ENCODE measurements at places on chromosomes 6 and 20. TPM values are rescaled to one million over a fixed set of nuclear protein-coding genes. Genes with fewer than 3 reads are reported as not detected.

The ZSCAN16 gene
- 10.7 TPM for total RNA-seq

The POLR1H gene
- total RNA-seq = 49.2 TPM

The ID1 gene
- 66.0 TPM for total RNA-seq

The BPIFA1 gene
- total RNA-seq = not detected

The LCA5 gene
- total RNA-seq = 5.8 TPM

The SLC22A2 gene
- total RNA-seq = not detected

The ENPP3 gene
- total RNA-seq = under 0.01 TPM

The MYT1 gene
- not detected for total RNA-seq

The C6orf52 gene
- total RNA-seq = 1.1 TPM

The SDC4 gene
- 23.4 TPM for total RNA-seq

The MPIG6B gene
- total RNA-seq = not detected

The PPT2 gene
- total RNA-seq = 36.1 TPM

The SIRPB2 gene
- 3.0 TPM for total RNA-seq

The B3GAT2 gene
- not detected for total RNA-seq

The DDO gene
- total RNA-seq = 1.1 TPM

The TRAM2 gene
- total RNA-seq = 69.6 TPM
